ENCODE measurements at places on chromosomes 1 and 21. TPM values are rescaled to one million over a fixed set of nuclear protein-coding genes. Genes with fewer than 3 reads are reported as not detected.

GRCh38 chr1:70856201-70856600, 191.4 kb downstream of the PTGER3 start:
- no peak for DNase-seq
- H3K36me3 ChIP-seq: no peaks in the 10 kb centered on the region
- H3K4me3 ChIP-seq: no peak overlapping the region
- H3K4me1 ChIP-seq: peaks cover 6% of the 10 kb centered on the region
- no peaks in the 10 kb centered on the region for H3K27me3 ChIP-seq

KIFAP3 gene
- 3.1 TPM for total RNA-seq

DNA sequence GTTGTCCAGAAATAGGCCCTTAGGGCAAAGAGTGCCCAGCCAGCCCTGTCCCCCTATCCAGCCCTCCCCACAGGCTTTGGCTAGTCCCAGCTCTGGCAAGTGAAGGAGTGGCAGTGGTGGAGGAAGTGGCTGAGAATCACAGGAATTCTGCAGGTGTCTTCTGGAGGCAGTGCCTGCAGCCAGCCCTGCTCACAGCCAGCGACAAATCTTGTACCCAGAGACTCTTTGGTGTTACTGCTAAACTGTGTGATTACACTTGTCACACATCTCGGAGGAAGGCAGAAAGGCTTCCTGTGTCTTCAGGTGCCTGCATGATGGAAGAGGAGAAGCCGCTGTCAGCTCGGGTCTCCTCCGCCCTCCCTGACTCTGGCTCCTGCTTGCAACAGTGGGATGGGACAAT, 71.6 kb upstream of the GRIK3 start:
- no peaks in the 10 kb centered on the region for H3K36me3 ChIP-seq
- H3K27me3 ChIP-seq: no peaks in the 10 kb centered on the region
- no peak overlapping the region for H3K4me3 ChIP-seq
- H3K4me1 ChIP-seq: no peaks in the 10 kb centered on the region
- H3K27ac ChIP-seq: no peak overlapping the region
- DNase-seq: no peak

SPRR5 gene
- total RNA-seq: not detected

DNA sequence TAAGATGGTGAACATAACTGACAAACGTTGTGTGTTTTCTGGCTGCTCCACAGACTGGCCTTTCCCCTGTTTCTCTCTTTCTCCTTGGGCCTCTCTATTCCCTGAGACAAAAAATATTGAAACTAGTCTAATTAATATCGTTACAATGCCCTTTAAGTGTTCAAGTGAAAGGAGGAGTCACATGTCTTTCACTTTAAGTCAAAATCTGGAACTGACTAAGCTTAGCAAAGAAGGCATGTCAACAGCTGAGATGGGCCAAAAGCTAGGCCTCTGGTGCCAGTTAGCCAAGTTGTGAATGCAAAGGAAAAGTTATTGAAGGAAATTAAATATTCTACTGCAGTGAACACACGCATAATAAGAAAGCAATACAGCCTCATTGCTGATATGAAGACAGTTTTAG, 32.2 kb upstream of the FCRL3 start:
- no peak for DNase-seq
- H3K27ac ChIP-seq: no peak overlapping the region
- no peaks in the 10 kb centered on the region for H3K27me3 ChIP-seq

GRCh38 chr1:211229365-211229759, 29.8 kb upstream of the RCOR3 start:
- H3K4me1 ChIP-seq: peaks cover 7% of the 10 kb centered on the region
- H3K27ac ChIP-seq: no peak overlapping the region
- H3K4me3 ChIP-seq: no peak overlapping the region
- no peak for DNase-seq

DNA sequence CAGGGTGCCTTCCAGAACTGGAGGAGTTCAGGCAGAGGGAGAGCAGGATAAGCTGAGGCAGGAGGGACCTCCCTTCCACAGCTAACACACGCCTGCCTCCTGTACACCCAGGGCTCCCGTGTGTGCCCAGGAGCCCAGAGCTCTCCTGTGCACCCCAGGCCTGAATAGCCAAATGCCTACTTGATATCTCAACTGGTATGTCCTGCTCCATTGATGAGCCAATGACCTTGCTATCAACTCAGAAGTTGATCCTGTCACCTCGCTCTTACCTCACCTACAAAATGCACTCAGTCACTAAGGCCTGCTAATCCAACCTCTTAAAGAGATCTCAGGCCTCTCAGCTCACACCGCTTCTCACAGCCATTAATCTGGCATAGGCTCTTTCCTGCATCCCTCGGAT, 7.1 kb downstream of the ECHDC2 start:
- H3K27me3 ChIP-seq: no peaks in the 10 kb centered on the region
- no peaks in the 10 kb centered on the region for H3K36me3 ChIP-seq
- no peak for DNase-seq
- H3K4me1 ChIP-seq: peaks cover 14% of the 10 kb centered on the region
- H3K4me3 ChIP-seq: no peak overlapping the region

CLIC6 gene
- total RNA-seq: 1.5 TPM

OLFML2B gene
- 4.3 TPM for total RNA-seq

DNA sequence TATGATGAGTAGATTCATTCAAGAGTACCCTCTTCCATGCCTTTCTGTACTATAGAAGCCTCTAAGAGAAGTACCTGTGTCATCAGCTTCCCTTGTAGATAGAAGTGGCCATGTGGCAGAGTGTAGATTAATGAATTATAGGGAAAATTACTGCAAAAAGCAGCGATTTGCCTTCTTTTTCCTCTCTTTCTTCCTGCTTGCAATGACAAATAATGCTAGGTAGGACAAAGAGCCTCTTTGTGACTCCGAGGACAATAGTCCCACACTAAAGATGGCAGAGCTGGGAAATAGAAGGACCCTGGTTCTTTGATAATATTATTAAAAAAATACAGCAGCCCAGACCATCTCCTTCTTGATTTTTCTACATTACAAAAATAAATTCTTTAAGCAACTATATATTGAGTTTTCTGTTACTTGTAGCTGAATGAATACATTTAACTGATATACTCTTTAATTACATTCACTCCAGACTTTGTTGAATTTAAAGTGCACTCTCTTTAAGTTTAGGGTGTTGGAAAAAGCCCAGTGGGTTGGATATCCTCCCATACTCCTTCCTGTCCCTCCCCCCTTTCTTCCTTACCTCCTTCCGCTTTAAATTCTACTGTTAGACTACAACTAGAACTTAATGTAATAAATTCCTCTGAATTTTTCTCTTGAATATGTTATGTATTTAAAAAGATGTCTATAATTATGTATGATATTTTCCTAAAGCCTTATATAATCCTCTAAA, 198.2 kb upstream of the APP start:
- no peaks in the 10 kb centered on the region for H3K27me3 ChIP-seq
- no peaks in the 10 kb centered on the region for H3K36me3 ChIP-seq
- no peak overlapping the region for H3K27ac ChIP-seq
- no peak for DNase-seq
- H3K4me3 ChIP-seq: no peak overlapping the region

DNA sequence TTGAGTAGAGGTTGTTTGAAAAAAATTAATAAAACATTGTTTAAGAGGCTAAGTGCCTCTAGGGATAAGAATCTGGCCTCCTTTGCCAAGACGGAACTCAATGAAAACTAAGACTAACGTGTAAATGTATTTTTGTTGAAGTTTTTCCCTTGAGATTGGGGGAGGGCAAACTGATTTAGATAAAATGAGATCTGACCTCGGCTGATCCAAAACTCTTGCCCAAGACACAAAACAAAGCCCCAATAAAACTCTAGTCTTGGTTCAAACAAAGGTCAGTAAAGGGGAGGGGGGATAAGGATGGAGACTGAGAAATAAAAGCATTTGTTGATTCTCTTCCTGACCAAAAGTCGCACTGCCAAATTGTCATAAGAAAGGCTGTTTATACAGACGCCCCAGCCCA, 134.8 kb upstream of the DPT start:
- no peak overlapping the region for H3K4me3 ChIP-seq
- no peaks in the 10 kb centered on the region for H3K27me3 ChIP-seq
- H3K36me3 ChIP-seq: no peaks in the 10 kb centered on the region
- H3K27ac ChIP-seq: no peak overlapping the region
- DNase-seq: peak; percentile 2
- H3K4me1 ChIP-seq: no peaks in the 10 kb centered on the region

SRSF10 gene
- 196 TPM for total RNA-seq

- H3K36me3 ChIP-seq: no peaks in the 10 kb centered on the region
- H3K4me3 ChIP-seq: no peak overlapping the region
- H3K4me1 ChIP-seq: 0 out of 2 replicates have a peak, but pooled peaks cover 4% of the 10 kb centered on the region
- no peak overlapping the region for H3K27ac ChIP-seq
Observed at GRCh38 chr1:241782396-241782795, 65.6 kb upstream of the EXO1 start.

GRCh38 chr1:37926038-37926924, 20.6 kb downstream of the INPP5B start:
- no peak overlapping the region for H3K4me3 ChIP-seq
- no peaks in the 10 kb centered on the region for H3K36me3 ChIP-seq
- peak overlapping the region; percentile 45 for H3K27ac ChIP-seq

- no peaks in the 10 kb centered on the region for H3K4me1 ChIP-seq
- no peaks in the 10 kb centered on the region for H3K36me3 ChIP-seq
- no peak overlapping the region for H3K4me3 ChIP-seq
- DNase-seq: no peak
- H3K27ac ChIP-seq: no peak overlapping the region
Observed at GRCh38 chr1:104341944-104342343, 592.2 kb downstream of the AMY1C start.

LAPTM5 gene
- not detected for total RNA-seq

DNA sequence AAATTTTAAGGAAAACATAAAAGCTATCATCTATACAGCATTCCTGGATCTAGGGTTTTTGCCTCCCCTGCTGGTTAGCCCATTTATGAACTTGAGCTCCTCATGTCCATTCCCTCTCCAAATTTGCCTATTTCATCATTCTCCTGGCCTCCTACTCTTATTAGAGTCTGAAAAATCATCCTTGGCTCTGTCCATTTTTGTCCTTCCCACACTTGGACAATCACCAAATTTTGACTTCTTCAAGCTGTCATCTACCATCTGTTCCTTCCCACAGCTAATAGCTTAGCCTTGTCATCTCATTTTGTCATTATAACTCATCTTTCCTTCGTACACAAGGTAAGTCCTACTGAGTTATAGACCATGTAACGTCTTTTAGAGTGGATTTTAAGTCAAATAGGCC, 2.2 kb upstream of the HENMT1 start:
- no peak for DNase-seq
- peaks cover 21% of the 10 kb centered on the region for H3K27me3 ChIP-seq
- no peaks in the 10 kb centered on the region for H3K4me1 ChIP-seq
- no peaks in the 10 kb centered on the region for H3K36me3 ChIP-seq
- H3K27ac ChIP-seq: no peak overlapping the region

- H3K4me1 ChIP-seq: no peaks in the 10 kb centered on the region
- peak; percentile 93 for DNase-seq
- no peaks in the 10 kb centered on the region for H3K27me3 ChIP-seq
- no peak overlapping the region for H3K27ac ChIP-seq
- H3K4me3 ChIP-seq: no peak overlapping the region
Observed at GRCh38 chr1:201408176-201408833, 9.2 kb upstream of the LAD1 start.

GRCh38 chr1:234776876-234777855, 167.2 kb upstream of the IRF2BP2 start:
- no peak for DNase-seq
- H3K27ac ChIP-seq: no peak overlapping the region
- no peaks in the 10 kb centered on the region for H3K36me3 ChIP-seq
- no peak overlapping the region for H3K4me3 ChIP-seq
- H3K4me1 ChIP-seq: peaks cover 17% of the 10 kb centered on the region
- peaks cover 13% of the 10 kb centered on the region for H3K27me3 ChIP-seq

VWA1 gene
- total RNA-seq: 21.9 TPM

- H3K36me3 ChIP-seq: no peaks in the 10 kb centered on the region
- peaks cover 13% of the 10 kb centered on the region for H3K27me3 ChIP-seq
- DNase-seq: peak; percentile 9
- H3K4me3 ChIP-seq: no peak overlapping the region
Observed at GRCh38 chr1:20187103-20187812, 940 bp upstream of the PLA2G2C start.

- H3K27ac ChIP-seq: no peak overlapping the region
- no peaks in the 10 kb centered on the region for H3K36me3 ChIP-seq
- no peak overlapping the region for H3K4me3 ChIP-seq
- H3K27me3 ChIP-seq: no peaks in the 10 kb centered on the region
- H3K4me1 ChIP-seq: no peaks in the 10 kb centered on the region
- no peak for DNase-seq
Observed at GRCh38 chr21:35987475-35987874, 72.9 kb downstream of the SETD4 start.

CSF3R gene
- total RNA-seq: not detected

- H3K27ac ChIP-seq: no peak overlapping the region
- no peaks in the 10 kb centered on the region for H3K4me1 ChIP-seq
- no peaks in the 10 kb centered on the region for H3K27me3 ChIP-seq
- H3K36me3 ChIP-seq: no peaks in the 10 kb centered on the region
- H3K4me3 ChIP-seq: no peak overlapping the region
Observed at GRCh38 chr1:16189003-16189402, 23.4 kb downstream of the ARHGEF19 start.

DNA sequence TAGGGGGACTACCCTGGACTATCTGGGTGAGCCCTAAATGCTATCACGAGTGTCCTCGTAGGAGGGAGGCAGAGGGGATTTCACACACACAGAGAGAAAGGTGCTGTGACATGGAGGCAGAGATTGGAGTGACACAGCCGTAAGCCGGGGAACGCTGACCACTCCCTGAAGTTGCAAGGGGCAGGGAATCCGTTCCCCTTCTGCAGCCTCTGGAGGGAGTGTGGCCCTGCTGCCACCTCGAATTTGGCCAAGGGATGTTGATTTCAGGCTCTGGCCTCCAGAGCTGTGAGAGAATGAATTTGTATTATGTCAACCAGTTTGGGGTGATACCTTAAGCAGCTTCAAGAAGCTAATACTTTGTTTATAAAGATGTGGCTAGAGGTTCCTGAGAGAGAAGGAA, 137.7 kb downstream of the ACTL8 start:
- H3K27me3 ChIP-seq: no peaks in the 10 kb centered on the region
- H3K27ac ChIP-seq: no peak overlapping the region
- no peaks in the 10 kb centered on the region for H3K4me1 ChIP-seq
- no peak overlapping the region for H3K4me3 ChIP-seq
- no peak for DNase-seq

GRCh38 chr1:23118957-23119792, 49.5 kb downstream of the LUZP1 start:
- no peak overlapping the region for H3K4me3 ChIP-seq
- H3K27ac ChIP-seq: no peak overlapping the region
- H3K4me1 ChIP-seq: peaks cover 20% of the 10 kb centered on the region
- no peaks in the 10 kb centered on the region for H3K27me3 ChIP-seq
- H3K36me3 ChIP-seq: no peaks in the 10 kb centered on the region

MACO1 gene
- total RNA-seq: 8.9 TPM

GRCh38 chr1:59169703-59170102, 127.2 kb upstream of the FGGY start:
- no peak overlapping the region for H3K4me3 ChIP-seq
- H3K27ac ChIP-seq: no peak overlapping the region
- no peaks in the 10 kb centered on the region for H3K27me3 ChIP-seq
- DNase-seq: no peak

CLDN14 gene
- not detected for total RNA-seq

DNA sequence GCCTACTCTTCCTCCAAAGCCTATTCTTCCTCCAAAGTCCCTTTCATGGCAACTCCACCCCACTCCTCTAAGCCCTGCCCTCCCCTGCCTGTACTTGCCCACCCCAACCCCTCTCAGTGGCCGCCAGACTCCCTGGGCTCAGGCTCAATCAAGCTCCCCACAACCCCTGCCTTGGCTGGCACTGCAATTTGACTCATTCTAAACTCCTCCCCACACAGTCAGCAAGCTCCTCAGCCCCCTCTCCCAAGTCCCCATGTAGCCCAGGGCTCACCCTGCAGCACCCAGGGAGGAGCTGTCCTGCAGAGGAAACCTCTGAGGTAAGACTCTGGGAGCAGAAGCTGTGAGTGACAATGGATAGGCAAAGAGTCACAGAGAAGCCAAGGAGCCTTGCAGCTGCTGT, 3.6 kb upstream of the VSIG8 start:
- H3K27ac ChIP-seq: no peak overlapping the region
- H3K27me3 ChIP-seq: no peaks in the 10 kb centered on the region
- no peak for DNase-seq
- no peak overlapping the region for H3K4me3 ChIP-seq
- H3K36me3 ChIP-seq: no peaks in the 10 kb centered on the region
- no peaks in the 10 kb centered on the region for H3K4me1 ChIP-seq

Data from GM23338 (cell line).